ENCODE measurements at places on chromosomes 5 and 9.
A peak's percentile ranks its signal among the peaks of the same experiment; 100 is the strongest.

GRCh38 chr5:132114150-132115121 is 40.8 kb downstream of the CSF2 start:
- no peak for DNase-seq

- peak; percentile 19 for DNase-seq
Measured at GRCh38 chr5:180137401-180138213, 66.0 kb upstream of the RNF130 start.

- no peak for DNase-seq
Measured at GRCh38 chr9:97840521-97840920, 12.5 kb upstream of the FOXE1 start.

GRCh38 chr5:61440596-61440995 is 108.5 kb downstream of the ZSWIM6 start:
- DNase-seq, result no peak

GRCh38 chr9:91711755-91712601 is 238.1 kb downstream of the ROR2 start:
- DNase-seq, result no peak

DNA sequence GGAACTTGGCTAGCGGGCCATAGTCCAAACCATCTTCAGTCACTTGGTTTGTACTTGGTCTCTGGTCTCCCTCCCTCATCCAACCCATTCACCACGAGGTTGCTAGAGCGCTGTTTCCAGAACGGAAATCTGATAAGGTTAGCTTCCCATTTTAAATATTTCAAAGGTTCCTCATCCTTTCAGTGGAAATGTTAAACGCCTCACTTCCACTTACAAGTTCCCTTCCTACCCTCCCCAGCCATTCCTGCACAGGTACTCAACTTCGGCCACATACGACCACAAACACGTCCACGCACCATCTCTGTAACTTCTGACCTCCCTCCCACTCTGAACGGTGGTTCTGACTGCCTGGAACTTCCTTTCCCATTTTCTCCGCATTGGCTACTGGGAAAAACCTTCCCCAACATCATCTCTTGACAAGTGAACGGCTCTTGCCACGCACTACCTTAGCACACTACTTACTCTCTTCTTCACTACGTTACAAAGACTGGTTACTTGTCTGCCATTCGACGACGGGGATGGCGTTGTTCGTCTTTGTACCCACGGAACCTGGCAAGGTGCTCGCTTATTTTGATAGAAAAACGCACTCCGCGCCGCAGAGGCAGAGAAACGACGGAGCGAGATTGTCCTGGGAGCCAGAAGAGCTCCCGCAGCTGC is 629 bp downstream of the CCNH start:
- peak; percentile 28 for DNase-seq

GRCh38 chr9:134565316-134565915 is 76.2 kb upstream of the COL5A1 start:
- no peak for DNase-seq

GRCh38 chr9:19451240-19452087 is 42.7 kb downstream of the ACER2 start:
- DNase-seq, result no peak

DNA sequence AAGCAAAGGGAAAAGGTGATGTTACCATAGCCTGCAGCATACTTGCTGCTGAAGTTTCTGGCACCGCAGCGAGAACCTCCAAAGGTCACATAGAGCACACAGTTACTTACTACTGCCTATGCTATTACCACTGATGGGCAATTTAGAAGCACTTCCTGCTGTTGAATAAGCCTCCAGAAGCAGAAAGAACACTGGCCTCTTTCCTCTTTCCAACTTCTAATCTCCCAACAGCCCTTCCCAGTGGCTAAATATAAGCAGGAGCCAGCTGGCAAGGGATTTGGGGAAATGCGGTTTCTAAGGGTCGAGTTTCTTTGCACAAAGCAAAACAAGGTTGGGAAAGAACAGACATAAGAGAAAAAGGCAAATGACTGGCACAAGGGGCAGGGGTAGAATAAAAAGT is 669.2 kb upstream of the ACO1 start:
- peak; percentile 27 for DNase-seq

GRCh38 chr9:37984672-37985611 is 81.0 kb upstream of the SLC25A51 start:
- DNase-seq, result peak; percentile 75

- DNase-seq, result no peak
Measured at GRCh38 chr9:79353856-79354520, 217.8 kb upstream of the TLE4 start.

DNA sequence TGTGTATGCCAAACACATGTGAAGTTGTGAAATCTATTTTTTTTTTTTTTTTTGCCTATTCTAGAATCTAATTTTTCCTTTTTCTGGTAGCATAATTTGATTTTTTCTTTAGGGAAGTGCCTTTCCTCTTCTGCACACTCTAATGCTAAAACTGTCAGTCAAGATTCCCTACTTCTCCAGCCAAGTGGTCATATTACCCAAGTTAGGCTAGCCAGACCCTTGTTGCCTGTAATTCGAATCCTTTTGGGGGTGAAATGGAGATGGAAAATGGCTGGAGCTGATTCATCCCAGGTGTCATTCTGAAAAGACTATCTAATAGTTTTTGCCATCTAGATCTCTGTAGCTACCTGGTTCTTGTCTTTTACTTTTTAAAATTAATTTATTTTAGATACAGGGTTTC is 24.8 kb upstream of the UBAP1 start:
- no peak for DNase-seq

- DNase-seq, result no peak
Measured at GRCh38 chr5:30994902-30995301, 198.6 kb upstream of the CDH6 start.

GRCh38 chr5:179227229-179227579 is 118.1 kb downstream of the ADAMTS2 start:
- peak; percentile 3 for DNase-seq

GRCh38 chr5:78547183-78547582 is 101.4 kb downstream of the LHFPL2 start:
- DNase-seq, result no peak

GRCh38 chr9:97510797-97511654 is 9.6 kb downstream of the TMOD1 start:
- DNase-seq, result no peak

GRCh38 chr5:127665641-127666040 is 16.8 kb downstream of the CTXN3 start:
- DNase-seq, result no peak

DNA sequence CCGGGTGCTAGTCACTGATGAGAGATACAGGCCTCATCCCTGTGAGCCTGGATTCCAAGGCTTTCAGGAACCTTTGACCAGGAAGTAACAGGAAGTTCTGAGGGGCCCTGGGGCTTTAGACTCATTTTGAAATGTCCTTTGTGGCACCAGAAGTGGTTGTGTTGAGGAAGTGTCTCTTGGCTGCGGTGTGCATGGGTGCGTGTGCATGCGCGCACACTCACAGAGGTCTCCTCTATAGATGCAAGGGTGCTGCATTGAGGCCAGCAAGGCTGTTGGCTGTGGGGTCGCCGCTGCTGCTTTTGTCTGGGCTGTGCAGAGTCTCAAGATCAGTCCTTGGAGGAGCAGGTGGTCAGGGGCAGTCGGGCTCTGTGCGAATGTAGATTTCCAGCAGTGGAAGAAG is 7.6 kb downstream of the RAB24 start:
- no peak for DNase-seq

DNA sequence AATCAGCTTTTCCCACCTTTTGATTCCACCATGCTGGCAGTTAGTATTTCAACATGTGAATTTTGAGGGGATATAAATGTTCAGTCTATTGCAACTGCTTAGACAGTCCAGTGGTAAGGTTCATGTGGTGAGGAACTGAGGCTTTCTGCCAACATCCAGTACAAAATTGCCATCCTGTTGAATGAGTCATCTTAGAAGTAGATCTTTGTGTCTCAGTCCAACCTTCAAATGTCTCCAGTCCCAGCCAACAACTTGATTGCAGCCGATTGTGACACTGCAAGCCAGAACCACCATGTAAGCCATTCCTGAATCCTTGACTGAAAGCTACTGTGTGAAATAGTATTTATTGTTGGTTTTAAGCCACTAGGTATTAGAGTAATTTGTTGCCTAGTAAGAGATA is 331.5 kb upstream of the GRIN3A start:
- no peak for DNase-seq

- no peak for DNase-seq
Measured at GRCh38 chr9:129708793-129709192, 43.3 kb downstream of the PRRX2 start.

GRCh38 chr5:53430618-53431252 is 49.7 kb upstream of the FST start:
- no peak for DNase-seq

GRCh38 chr9:133552236-133552635 is 17.7 kb downstream of the ADAMTSL2 start:
- DNase-seq, result no peak

DNA sequence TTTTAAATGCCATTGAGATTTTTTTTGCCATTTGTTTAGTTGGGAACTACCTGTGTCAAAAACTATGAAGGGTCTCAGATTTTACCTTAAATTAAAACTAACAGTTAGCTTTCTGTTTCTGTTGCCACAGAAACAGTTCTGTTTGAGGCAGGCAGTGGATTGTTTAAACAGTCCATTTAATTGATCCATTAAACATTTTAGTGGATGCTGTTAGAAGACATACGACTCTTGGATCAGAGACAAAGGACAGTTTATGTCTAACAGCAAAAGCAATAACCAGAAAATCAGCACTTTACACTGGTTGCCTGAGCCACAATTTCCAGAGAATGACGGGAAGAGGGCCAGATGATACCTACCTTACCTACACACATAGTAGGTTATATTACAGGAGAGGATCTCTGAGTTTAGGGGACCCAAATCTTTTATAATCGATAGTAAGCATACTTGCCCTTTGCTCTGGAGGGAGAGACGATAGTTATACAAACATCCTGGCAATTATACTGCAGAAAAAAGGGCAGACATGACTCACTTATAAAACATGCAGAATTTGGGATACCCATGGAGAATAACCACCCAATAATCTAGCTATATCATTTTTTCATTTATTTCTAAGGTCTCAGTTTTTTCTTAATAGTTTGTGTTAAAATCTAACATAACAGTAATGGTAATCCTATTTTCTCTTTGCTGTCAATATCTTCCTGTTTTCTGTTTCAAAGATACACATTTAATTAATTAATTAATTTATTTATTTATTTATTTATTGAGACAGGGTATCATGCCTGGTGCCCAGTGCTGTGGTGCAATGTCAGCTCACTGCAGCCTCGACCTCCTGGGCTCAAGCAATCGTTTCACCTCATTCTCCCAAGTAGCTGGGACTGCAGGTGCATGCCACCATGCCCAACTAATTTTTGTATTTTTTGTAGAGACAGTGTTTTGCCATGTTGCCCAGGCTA is 136.7 kb upstream of the TNFAIP8 start:
- no peak for DNase-seq

DNA sequence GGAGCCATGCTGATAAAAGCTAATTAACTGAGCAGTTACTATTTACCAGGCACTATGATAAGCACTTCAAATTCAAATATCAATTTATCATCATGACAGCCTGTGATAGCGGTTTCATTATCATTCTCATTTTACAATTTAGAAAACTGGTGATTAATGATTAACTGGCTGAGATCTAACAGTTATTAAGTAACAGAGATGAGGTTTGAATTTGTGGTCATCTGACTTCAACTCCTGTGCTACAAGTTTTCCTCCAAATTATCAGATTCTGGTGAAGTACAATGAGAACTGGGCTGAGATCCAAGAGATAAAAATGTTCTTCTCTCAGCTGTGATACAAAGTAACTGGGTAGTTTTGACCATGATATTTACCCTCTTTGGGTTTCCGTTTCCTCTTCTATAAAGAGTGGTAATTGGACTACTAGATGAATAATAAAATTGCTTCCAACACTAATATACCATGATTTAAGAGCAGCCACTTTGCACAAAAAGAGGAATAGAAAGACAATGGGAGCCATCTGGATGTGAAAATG is 74.5 kb upstream of the CCNG1 start:
- no peak for DNase-seq

- DNase-seq, result no peak
Measured at GRCh38 chr5:174344335-174344734, 298.8 kb downstream of the NSG2 start.

DNA sequence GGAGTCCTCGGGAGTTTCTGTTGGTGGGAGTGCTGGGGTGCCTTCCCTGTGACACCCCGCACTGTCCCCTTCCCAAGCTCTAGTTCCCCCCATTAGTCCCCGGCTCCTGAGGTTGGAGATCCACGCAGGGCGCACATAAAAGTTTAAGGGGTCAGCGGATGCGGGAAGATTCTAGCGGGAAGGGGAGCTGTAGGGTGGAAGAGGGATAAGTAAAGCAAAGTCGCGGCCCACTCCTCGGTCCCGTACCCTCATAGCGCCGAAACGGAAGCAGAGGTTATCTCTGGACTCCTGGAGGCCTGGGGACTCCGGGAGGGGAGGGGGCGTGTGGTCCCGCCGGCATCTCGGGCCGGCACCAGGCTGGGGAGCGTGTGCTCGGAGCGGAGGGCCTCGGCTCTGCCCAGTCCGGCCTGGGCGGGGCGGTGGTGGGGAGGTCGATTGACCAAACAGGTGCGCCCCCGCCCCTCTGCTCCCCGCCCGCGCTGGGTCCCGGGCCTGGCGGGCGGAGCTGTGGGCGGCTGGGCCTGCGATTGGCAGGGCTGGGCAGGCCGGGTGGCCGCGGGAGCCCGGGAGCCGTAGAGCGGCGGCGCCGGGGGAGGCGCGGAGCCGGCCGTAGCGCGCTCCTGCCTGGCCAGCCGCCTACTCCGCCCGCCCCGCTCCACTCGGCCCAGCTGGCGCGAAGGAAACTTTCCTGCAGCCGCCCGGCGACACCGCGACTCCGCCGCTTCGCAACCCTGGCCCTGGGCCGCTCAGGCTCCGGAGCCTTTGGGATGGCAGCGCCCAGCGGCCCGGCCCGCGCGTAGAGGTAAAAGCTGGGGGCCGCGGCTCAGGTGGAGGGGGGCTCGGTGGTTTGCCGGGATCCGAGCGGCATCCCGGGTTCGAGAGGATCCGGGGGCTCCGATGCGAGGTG is 52.2 kb upstream of the DAB2IP start:
- peak; percentile 86 for DNase-seq

GRCh38 chr5:29197631-29198454 is 1995.6 kb upstream of the CDH6 start:
- DNase-seq, result no peak

GRCh38 chr9:15357050-15357653 is 50.1 kb upstream of the TTC39B start:
- DNase-seq, result no peak

- no peak for DNase-seq
Measured at GRCh38 chr9:116501871-116502270, 185.2 kb upstream of the TRIM32 start.

DNA sequence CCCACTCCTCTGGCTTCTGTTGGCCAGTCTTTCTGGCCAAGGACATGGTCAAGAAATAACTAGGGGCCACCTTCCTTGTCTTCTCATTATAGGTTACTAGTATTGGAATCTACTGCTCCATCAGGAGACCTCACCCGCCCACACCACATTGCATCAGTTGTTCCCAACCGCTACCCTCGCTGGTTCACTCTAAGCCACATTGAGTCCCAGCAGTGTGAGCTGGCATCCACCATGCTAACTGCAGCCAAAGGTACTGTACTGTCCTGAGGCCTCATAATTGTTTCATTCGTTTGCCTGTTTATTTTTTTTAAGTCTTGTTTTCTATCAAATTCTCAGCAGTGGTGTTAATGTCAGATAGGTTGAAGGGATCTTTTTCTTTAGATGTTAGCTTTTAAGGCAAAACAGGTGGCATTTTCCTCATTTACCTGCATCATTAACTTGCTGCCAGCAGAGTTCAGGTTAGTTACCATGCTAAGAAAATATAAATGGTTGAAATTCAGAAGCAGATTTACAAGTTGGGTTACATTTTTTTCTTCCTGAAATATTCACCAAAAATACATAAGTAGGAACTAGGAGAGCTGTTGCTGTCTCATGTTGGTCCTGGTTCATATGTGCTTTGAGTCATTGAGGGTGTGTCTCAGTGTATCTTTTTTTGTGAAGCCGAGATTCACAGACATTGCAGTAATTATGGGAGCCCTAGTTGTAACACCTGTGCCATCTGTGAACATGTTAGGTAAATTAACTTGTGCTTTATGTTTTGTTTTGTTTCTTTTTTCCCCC is 206.9 kb downstream of the ZSWIM6 start:
- DNase-seq, result no peak
